ENCODE measurements at places on chromosomes 4 and X.

GRCh38 chrX:52988985-52989917, 30.9 kb upstream of the FAM156A start:
- no peak for DNase-seq

DNA sequence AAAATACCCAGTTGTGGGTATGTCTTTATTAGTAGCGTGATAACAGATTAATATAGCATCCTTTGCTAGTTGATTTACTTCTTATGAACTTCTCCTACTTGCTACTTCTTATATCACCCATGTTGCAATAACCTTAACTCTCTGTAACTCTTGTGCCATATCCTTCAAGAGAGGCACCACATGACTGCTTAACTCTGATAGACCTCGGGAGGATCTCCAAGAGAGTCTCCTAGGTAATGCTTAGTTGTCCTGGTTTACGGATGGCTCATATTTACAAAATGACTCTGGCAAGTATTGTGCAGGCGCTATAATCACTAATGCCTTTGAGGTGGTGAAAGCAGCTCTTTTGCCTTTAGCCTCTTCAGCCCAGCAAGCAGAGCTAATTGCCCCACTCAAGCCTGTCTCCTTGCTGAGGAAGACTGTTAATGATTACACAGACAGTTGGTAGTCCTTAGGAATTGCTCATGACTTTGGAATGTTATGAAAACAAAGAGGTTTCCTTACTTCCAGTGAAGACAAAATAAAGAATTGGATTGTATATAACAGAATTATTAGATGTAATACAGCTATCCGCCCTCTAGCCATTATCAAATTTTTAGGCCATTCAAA, 1305.8 kb downstream of the PCDH7 start:
- no peak for DNase-seq

DNA sequence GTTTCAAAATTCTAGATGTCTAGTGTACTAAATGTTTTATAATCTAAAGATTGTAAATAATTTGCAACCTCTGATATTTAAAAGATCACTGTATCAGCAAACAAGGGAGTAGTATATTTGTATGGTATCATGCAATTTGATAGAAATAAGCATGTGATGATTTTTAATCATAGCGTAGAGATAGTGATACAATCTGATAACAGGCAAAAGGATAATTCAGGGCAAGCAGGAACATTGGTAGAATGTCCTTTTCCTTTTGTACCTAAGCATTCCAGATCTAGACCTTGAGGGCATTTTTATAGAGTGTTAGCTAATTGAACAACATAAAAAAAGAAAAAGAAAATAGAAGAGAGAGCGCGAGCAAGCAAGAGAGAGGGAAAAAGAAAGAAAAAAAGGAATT, 1.4 kb downstream of the ANK2 start:
- DNase-seq = no peak

DNA sequence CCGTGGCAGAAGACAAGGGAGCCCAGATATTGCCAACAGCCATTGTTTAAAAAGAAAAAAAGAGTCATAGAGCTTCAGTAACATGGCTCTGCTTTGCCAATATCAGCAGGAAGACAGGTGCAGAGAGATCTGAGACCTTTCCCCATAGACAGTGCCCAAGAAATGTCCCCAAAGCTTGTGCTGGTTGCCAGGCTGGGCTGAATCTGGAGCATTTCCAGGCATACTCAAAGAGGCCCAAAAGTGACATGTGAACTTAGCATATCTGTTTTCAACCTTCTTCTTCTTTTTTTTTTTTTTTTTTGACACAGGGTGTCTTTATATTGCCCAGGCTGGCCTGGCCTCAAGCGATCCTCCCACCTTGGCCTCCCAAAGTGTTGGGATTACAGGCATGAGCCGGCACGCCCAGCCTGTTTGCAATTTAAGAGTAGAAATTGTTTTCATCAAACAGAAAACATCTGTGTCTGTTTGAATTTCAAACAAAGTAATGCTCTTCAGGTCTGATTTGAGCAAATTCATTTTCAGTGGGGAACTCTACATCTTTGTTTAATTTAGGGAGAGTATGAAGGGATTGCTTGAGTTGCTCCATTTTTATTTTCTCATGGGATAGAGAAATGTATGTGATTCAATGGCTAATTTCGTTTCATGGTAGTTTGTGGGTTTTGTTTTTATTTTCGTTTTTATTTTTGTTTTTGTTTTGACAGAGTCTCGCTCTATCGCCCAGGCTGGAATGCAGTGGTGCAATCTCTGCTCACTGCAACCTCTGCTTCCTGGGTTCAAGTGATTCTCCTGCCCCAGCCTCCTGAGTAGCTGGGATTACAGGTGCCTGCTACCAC, 56.6 kb upstream of the RBM47 start:
- DNase-seq = no peak

DNA sequence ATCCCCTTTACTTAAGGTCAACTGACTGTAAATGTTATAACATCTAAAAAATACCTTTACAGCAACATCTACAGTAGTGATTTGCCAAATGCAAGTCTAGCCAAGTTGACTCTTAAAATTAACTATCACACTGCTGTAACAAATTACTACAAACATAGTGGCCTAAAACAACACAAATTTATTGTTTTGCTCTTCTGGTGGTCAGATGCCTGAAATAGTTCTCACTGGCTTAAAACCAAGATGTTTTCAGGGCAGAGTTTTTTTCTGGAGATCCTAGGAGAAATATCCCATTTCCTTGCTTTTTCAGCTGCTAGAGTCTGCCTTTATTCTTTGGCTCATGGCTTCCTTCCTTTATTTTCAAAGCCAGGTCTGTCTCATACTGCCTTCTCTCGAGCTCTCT, 120.5 kb downstream of the ADGRL3 start:
- no peak for DNase-seq

DNA sequence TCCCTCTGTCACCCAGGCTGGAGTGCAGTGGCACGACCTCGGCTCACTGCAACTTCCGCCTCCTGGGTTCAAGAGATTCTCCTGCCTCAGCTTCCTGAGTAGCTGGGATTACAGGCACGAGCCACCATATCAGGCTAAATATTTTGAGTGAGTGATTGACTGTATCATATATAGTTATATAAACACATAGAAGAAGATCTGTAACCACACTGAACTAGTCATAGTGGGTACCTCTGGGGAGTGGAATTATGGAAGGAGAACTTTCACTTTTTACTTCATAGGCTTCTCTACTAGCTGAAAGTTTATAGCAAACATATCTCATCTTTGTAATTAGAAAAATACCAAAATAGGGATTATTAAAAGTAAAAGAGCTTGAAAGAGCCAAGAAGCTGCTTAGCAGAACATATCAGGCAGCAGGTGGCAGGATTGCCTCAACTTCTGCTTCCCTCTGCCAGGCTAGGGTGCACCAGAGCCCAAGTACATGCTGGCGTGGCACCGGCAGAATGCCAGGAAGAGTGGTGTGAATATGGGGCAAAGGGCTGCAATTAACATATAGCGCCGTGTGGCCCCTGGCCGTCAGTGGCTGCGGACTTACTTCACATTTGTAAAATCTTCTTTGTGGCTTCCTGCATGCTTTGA, 39.5 kb upstream of the CD40LG start:
- peak; percentile 29 for DNase-seq

DNA sequence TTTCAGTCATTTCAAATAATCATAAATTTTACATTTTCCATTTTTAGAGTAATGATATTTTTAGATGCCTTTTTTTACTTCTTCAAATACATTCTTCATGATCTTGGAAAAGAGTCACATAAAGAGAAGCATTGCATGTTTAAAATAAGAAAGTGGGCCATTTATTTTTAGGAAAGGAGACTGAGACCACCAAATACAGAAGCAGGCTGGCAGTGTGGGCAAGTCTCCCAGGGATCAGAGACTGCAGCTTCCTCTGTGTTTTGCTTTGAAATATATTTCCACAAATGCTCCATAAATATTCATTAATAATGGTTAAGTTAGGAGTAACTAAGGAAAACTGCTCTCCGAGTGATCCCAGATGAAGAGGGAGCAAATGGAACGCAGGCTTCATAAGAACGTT, 276.7 kb downstream of the DCTD start:
- DNase-seq = no peak

- DNase-seq = no peak
Observed at GRCh38 chrX:39874202-39874816, 223.4 kb downstream of the BCOR start.

DNA sequence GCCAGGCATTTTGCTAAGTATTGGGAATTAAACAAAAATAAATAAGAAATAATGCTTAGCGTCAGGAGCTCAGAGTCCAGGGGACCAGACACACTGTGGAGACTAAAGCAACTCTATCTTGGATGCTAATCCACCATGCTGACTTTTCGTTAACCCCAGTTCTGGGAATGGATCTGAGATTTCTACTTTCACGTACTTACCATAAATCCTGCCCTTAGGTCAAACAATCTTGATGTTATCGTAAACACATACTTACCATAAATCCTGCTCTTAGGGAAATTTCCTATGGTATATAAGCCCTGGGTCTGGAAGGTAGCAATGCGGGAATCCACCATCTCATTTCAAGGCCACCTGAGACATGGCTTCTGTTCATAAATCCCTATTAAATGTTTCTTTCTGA, 204.5 kb upstream of the IGFBP7 start:
- DNase-seq = peak; percentile 22

GRCh38 chr4:75781305-75781704, 56.9 kb downstream of the USO1 start:
- DNase-seq = no peak

GRCh38 chrX:54495814-54496516, at the start of gene FGD1:
TSS of gene FGD1 (minus strand) at chrX:54496234. CDS start at chrX:54495432, 802 bp downstream.
- peak; percentile 75 for DNase-seq

DNA sequence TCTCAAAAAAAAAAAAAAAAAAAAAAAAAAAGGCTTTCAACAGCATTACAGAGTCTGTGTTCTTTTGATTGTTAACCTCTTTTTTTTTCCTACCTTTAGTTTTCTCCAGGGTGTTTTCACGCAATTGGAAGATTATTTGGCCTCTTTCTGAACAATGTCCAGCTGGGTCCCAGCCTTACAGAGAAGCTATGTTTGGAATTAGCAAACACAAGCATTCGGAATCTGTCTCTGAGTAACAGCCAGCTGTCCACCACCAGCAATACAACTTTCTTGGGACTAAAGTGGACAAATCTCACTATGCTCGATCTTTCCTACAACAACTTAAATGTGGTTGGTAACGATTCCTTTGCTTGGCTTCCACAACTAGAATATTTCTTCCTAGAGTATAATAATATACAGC, 13.3 kb downstream of the TLR3 start:
- no peak for DNase-seq

DNA sequence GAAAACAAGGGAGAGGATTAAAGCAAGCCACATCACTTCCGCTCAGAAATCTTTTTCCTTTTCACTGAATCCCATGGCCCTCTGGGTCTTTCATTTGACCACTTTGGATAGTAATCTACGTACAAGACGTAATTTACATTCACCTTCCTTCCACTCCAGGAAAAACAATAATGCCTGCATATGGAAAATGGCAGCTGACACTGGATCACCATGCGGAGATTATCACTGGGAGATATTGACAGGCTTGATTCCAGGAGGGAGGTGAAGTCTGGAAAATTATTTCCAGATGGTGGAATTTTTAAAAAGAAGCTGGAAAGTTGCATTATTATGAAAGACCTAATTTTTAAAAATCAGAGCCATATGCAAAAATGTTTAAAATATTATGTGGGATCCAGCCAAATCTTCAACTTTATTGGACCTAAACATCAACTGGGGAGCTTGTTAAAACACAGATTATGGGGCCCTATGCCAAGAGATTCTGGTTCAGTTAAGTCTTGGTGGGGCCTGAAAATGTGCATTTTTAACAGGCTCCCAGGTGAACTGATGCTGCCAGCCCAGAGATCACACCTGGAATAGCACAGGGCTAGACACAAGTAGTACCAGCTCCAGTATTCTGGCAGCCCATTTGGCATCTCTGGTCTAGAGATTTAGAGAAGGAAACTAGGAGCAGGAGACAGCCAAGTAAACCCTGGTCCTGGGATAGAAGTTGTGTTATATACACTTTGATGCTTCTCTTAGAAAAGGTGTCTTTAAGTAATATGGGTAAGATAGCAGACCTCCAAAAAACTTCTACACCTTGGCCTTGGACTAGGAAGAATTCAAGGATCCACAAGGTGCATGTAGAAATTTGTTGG, 290.3 kb upstream of the LDB2 start:
- DNase-seq = no peak

DNA sequence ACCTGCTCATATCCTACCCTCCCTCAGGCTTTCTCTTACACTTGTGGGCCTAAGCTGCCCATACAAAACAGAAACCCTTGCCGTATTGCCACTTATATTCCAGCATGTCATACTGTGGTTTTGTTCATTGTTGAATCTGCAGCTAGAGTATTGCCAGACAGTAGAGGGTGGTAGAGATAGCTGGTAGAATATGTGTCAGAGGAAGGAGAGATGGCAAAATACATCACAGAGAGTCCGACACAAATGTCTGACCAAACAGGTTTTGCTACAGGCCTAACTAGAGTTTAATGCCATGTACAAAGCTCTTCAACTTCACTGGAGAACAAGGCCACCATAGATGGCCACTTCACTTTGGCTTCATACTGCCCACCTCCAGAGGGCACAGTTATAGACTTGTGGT, 160.1 kb downstream of the EFHC2 start:
- no peak for DNase-seq

DNA sequence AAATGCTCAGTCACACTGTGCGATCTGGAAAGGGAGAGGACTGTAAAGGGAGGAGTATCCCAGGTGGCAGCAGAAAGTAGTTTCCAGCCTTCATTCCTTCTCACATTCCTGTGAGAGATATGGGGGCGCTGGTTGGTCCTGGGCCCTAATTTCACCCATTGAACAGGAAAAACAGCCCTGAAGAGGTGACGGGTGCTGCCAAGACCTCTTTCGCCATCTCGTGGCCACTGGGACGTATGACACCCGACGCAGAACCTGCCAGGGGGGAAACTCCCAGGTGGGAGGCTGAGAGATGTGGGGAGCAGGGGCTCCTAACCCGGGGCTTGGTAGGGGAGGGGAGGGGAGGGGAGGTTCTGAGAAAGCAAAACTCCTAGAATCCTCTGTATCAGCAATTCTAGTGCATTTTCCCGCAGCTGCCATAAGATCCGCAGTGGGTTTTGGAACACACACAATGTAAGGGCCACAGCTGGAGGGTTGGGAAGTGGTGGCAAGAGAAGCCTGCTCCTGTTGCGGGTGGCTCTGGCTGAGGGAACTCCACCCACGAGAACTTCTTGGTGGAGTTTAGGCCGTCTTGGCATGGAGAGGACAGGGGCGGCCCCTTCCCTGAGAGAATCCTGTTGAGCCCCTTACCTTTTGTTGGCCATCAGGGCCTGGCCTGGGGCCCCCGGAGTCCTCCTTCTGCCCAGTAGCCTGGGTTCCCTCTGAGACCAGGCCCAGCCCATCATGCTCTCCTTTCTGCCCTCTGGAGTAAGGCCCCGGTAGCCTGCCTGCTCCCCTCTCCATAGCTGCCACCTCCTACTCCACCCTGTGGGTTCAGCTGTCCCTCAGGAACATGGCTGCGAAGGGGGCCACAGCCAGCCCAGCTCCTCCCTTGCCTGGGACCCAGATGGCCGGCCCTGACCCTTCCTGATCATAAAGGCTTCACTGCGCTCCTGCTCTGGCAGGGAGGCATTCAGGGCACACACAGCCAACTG, 134.1 kb downstream of the OR13H1 start:
- DNase-seq = peak; percentile 60

- DNase-seq = no peak
Observed at GRCh38 chr4:53075162-53075785, 213.2 kb downstream of the RASL11B start.
